ENCODE measurements at places on chromosomes 5 and 9. TPM values are rescaled to one million over a fixed set of nuclear protein-coding genes. Genes with fewer than 3 reads are reported as not detected.

DNA sequence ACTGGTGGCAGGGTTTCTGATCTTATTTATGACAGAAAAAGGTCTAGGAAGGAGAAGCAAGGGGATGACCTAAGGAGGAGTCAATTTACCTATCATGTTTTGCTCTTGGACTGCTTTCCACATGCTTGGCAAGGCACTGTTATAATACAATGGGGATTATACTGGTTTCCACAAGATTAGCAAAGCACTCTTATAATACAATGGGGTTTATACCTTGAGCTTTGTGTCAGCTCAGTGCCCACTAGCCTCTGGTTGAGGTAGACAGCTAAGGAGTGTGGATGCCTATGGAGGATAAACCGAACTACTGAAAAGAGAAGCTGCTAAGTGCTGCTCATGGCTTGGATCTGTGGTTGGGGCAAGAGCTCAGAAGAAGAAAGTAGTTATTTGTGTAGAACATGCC is 68.7 kb downstream of the MRPS27 start:
- DNase-seq = no peak
- H3K36me3 ChIP-seq = no peaks in the 10 kb centered on the region
- no peak overlapping the region for H3K27ac ChIP-seq
- H3K4me3 ChIP-seq = no peak overlapping the region
- no peaks in the 10 kb centered on the region for H3K27me3 ChIP-seq

MARCOL gene
- not detected for total RNA-seq

DNA sequence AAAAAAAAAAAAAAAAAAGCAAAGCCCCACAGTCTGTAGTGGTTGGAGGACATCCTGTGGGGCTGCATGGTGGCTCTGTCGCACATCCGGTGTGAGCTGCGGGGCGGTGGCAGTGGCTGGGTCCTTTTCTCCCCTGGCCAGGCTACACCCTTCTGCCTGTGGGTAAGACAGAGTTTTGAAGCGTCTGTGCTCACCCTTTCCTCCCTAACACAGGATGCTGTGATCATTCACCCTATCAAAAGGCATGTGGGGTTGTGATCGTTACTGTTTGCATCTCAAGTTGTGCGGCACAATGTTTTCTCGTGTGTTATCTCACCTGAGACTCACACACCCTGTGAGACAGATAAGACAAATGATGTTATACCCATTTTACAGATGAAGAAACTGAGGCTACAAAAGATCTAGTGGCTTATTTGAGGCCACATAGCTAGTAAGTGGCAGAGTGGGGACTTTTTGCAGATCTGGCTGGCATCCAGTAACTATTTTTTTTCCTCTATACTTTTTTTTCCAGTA is 17.5 kb downstream of the IRF1 start:
- no peak for DNase-seq
- no peaks in the 10 kb centered on the region for H3K36me3 ChIP-seq
- no peak overlapping the region for H3K27ac ChIP-seq
- no peaks in the 10 kb centered on the region for H3K27me3 ChIP-seq
- no peak overlapping the region for H3K4me3 ChIP-seq
- H3K4me1 ChIP-seq = peaks cover 11% of the 10 kb centered on the region

SH3RF2 gene
- total RNA-seq = 8.6 TPM

GRCh38 chr5:14598225-14598624 is 16.6 kb downstream of the OTULINL start:
- no peak for DNase-seq
- H3K27ac ChIP-seq = no peak overlapping the region
- no peaks in the 10 kb centered on the region for H3K27me3 ChIP-seq
- peaks cover 5% of the 10 kb centered on the region for H3K4me1 ChIP-seq
- H3K36me3 ChIP-seq = no peaks in the 10 kb centered on the region

DNA sequence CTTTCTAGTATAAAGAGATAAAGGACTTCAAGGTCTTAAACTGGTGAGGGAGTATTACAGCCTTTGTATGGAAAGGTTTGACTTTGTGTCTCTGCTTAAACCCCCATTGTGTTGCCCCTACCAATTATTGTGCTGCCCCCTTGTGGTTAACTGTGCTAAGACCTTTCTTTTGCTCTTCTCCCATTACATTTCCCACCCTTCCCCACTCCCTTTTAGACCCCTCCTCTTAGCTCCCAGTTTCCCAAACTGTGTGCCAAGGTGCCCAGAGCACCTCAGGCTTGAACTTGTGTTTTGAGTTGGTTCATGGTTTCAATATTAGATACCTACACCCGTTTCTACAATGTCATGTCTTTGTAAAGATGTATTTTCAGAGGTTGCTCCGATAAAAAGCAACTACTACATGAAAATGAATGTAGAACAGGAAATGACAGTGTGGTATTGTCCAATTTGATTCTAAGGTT is 2.9 kb downstream of the JAK2 start:
- no peaks in the 10 kb centered on the region for H3K36me3 ChIP-seq
- DNase-seq = peak; percentile 47
- no peak overlapping the region for H3K4me3 ChIP-seq
- peaks cover 21% of the 10 kb centered on the region for H3K4me1 ChIP-seq

DNA sequence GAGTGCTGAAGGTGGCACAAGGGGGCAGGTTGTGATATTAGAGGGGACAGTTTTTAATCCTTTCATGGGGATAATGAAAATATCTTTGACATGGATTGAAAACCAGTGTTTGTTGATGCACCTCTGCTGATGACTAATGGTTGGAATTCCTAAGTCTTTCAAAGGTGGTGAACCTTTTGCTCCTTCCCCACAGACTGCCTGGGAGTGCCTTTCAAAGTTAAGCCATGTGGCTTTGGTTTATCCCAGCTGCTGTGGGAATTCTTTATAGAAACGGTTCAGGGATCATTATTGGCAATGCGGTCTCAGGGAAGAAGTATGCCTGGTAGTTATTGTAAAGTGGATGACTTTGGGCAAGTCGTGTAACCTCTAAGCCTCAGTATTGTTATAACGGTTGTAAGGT is 45.7 kb downstream of the PIP5K1B start:
- no peaks in the 10 kb centered on the region for H3K36me3 ChIP-seq
- H3K27ac ChIP-seq = no peak overlapping the region

GRCh38 chr5:9239626-9240025 is 306.2 kb downstream of the SEMA5A start:
- DNase-seq = no peak
- no peaks in the 10 kb centered on the region for H3K36me3 ChIP-seq
- no peak overlapping the region for H3K4me3 ChIP-seq
- no peak overlapping the region for H3K27ac ChIP-seq
- H3K4me1 ChIP-seq = no peaks in the 10 kb centered on the region

OGN gene
- total RNA-seq = not detected

Measured in astrocyte (in vitro differentiated cells and primary cell).